Caco-2 (cell line): ENCODE measurements at places on chromosomes 11 and 22.

- DNase-seq: no peak
These were observed 16.9 kb downstream of the ZNF215 start for GRCh38 chr11:6943131-6943530.

- no peak for DNase-seq
These were observed 15.0 kb upstream of the CYB5R2 start for GRCh38 chr11:7688238-7688826.

GRCh38 chr11:50412832-50413231 lies 380.2 kb downstream of the OR4C45 start:
- peak; percentile 6 for DNase-seq

- DNase-seq: no peak
These were observed 17.4 kb downstream of the TST start for GRCh38 chr22:37001826-37002225.

GRCh38 chr11:104106136-104106754 lies 57.7 kb downstream of the PDGFD start:
- no peak for DNase-seq
